ENCODE measurements at places on chromosomes 13 and 19.

DNA sequence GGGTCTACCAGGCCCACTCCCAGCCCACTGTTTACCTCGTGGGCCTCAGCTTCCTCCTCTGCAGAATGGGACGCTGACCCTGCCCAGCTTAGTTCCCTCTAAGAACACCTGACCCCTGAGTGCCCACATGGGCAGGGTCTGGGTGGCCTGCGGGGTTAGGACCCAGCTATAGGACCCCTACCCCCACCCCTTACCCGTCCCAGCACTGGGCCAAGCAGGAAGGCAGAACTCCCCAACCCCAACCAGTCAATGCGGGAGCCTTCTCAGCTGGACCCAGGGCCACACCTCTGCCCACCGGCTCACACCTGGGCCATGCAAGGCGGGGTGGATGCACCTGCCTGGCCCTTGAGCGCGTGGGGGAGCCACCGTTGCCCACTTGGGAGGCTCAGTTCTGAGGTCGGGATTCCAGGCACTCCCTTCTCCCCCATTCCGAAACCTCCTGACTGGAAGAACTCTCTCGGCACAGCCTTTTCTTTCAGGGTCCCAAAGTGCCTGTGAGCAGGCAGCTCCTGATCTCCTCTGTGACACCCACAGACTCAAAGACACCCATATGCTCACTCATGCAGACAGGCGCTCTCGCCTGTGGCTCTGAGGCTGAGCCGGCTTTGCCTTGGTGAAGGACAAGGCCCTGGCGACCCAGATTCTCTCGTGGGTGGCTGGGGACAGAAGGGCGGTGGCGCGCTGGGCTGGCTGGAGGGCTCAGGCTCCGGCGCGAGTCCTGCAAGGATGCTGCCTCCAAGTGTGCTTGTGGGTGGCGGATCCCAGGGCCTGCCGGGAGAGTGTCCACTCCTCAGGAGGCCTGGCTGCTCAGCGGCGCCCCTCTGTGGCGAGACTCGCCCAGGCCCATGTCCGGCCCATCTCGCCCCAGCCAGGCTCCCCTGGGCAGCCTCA lies 27.9 kb upstream of the PARP4 start:
- DNase-seq: no peak

- no peak for DNase-seq
Observed at GRCh38 chr13:103130681-103131210, 64.5 kb upstream of the SLC10A2 start.

DNA sequence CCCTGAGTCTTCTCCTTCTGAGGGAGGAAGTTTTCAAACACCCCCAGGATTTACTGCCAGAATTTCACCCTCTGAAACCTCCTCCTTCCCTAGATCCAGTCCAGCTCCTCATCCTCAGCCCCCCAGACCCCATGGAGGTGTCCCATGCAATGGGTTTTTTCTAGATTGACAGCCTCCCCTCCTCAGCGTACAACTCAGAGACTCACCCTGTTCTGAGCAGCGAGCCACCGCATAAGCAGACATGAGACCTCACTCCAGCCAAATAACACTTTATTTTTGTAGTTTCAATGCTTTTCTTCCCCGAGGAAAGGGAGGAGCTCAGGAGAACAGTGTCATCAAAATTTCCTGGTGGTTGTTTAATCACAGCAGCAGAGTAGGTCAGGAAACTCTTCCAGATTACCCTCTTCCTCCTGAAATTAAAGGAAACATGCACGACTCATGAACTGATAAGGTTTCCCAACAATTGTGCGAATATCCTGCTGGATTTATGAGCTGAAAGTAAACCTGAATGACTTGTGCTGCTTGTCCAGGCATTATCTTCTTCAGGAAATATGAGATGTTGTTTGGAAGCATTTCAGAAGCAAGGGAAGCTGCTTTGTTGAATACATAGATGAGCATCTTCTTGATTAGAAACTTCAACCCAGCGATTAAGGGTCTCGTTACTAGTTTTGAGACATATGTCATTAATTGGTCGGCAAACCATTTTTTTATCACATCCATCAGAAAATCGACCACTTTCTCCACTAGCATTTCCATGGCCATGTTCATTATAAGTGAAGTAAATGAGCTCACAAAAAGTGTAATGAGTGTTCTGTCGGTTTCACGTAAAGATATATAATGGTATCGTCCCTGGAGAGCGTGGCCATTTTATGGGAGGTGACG lies 36.2 kb downstream of the ERICH4 start:
- DNase-seq: no peak

DNA sequence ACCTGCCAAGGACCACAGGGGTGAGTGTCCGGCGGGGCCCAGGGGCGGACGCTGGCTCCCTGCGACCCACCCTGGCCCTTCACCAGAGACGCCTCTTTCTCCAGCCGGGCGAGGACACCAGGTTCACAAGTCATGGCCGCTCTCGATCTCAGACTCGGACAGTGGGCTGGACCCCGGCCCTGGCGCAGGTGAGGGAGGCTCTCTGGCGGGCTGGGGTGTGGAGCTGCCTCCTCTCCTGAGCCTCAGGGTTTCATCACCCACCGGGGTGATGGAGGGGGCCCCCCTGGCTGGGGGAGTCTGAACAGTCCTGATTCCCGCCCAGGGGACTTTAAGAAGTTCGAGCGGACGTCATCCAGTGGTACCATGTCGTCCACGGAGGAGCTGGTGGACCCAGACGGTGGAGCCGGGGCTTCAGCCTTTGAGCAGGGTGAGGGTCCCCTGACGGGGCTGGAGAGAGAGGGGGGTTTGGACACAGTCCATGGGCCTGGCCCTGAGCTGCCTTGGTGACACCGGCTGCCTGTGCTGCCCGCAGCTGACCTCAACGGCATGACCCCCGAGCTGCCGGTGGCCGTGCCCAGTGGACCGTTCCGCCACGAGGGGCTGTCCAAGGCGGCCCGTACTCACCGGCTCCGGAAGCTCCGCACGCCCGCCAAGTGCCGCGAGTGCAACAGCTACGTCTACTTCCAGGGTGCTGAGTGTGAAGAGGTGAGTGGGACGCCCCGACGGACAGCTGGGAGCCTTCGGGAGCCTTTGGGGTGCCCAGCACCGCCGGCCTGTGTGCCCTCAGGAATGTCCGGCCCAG lies 13.6 kb downstream of the ARHGAP45 start:
- DNase-seq: no peak

DNA sequence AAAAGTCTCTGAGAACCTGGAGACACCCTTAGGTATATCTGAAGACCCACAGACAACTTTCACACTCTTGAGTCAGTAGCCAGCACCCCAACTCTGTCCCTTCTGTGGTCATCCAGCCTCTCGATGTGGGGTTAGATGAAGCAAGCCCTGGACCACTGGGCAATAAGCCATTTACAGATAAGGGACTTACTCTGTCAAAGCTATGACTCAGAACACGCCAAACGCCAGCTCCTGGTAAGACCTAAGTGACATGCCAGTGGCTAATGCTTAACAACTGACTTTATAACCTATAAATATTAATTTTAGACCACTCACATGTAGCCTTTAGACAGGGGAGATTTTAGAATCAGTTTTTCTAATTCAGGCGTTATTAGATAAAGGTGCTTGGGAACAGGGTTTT lies 85.7 kb downstream of the SHISA2 start:
- DNase-seq: no peak

DNA sequence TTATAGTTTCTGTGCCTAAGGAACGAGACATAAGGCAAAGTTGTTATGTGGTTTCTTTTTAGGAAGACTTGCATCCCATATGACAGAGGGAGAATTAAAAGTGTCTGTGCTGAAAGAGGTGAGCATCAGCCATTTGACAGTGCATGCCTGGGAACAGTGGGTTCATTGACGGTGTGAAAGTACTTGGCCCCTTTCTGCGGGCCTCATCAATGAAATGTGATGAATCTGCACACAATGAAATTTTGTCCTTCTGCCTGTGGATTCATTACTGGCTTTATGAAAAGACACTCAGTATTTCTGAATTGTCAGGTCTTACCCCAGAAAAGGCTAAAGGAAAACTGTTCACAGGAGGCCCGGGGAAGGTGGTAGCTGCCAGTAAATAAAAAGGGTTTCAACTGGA lies 295.8 kb downstream of the FOXO1 start:
- DNase-seq: no peak

- DNase-seq: no peak
Observed at GRCh38 chr13:89982407-89983095, 1364.9 kb upstream of the MIR17HG start.

- peak; percentile 39 for DNase-seq
Observed at GRCh38 chr13:40271931-40272775, 394.3 kb downstream of the FOXO1 start.

DNA sequence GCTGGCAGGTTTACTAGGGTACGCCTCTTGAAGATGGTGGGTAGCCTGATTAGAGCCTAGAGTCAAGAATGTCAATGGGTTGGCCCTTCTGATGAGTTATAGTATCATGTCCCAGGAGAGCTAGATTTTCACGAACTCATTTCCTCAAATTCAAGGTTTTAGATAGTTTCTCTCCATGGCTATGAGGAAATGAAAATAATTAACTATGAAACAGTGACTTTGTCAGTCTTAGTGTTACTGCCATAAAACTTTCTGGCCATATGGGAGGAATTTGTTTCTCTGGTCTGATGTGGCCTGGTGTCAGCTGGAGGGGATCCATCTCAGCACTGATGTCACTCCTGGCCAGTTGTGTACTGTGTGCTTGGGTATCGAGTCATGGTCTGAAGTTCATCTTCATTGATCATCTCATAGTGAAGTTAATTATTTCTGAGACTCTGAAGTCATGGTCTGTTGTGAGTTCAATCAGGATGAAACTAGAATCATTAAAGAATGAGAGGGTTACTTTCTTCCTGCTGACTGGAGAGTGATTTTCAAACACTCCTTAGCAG lies 49.4 kb upstream of the TNFSF11 start:
- no peak for DNase-seq

- DNase-seq: no peak
Observed at GRCh38 chr19:54023191-54023590, 31.8 kb downstream of the CACNG6 start.

GRCh38 chr19:46644720-46645119 lies 8.7 kb upstream of the GNG8 start:
- DNase-seq: no peak
